ENCODE measurements at places on chromosomes 7 and 10.
A peak's percentile ranks its signal among the peaks of the same experiment; 100 is the strongest.

DNA sequence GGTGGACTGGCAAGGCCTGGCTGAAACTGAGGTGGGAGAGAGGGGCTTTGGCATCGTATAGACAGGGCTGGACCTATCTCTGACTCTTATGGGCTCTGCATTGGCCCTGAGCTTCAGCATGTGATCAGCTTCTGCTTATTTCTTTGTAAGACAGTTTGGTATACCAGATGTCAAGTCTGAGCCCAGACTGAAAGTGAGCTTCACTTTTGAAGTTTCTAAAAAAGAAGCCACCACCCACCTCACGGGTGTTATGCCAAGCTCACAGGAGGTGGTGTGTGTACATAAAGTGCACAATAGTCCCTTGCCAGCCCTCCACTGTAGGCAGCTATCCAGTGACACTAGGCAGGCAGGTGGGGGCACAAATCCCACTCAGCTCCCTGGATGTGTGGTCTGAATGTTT is 68.7 kb upstream of the SEPHS1 start:
- no peak for DNase-seq

- no peak for DNase-seq
Measured at GRCh38 chr10:113681533-113682470, 2.1 kb downstream of the CASP7 start.

- peak; percentile 53 for DNase-seq
Measured at GRCh38 chr7:47153576-47153975, 428.3 kb downstream of the TNS3 start.

GRCh38 chr10:29491918-29492317 is 142.9 kb downstream of the SVIL start:
- no peak for DNase-seq

- DNase-seq: no peak
Measured at GRCh38 chr7:16918288-16918895, 36.6 kb upstream of the AGR3 start.

- no peak for DNase-seq
Measured at GRCh38 chr10:47311193-47311931, 10.9 kb upstream of the GDF2 start.

DNA sequence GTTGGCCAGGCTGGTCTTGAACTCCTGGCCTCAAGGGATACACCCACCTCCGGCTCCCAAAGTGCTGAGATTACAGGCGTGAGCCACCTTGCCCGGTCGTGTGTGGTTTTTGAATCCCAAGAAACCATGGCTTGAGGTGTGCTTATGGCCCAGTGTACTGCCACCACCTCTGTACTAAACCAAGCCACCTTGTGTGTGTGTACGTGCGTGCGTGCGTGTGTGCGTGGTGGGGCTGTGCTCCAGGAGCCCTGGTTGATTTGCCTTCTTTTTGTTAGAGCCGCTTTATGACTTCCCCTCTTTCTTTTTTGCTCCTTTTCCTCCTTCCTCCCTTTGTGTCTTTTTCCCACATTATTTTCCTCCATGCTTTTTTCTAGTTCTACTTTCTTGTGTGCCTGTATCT is 121.4 kb downstream of the CAMK1D start:
- no peak for DNase-seq

GRCh38 chr7:82430500-82431465 is 12.8 kb downstream of the CACNA2D1 start:
- DNase-seq: no peak

- DNase-seq: no peak
Measured at GRCh38 chr7:101779267-101779666, 38.2 kb upstream of the CUX1 start.

DNA sequence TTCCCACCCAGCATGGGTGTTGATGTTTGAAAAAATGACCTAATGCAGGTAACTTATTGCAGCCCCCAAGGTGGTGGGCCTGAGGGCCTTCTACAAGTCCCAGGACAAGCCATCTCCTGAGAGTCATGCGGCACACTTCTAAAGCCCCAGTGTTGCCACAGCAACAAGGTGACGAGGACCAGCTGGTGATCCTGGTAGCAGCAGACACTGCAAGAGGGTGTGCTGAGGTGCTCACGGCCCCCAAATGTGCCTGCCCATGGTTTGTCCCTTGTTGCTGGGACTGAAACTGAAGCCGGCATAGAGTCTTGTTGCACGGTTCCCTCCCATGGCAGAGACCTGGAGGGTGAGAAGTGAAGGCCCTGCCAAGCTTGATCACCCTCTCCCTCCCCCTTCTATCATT is 333.2 kb upstream of the MGMT start:
- DNase-seq: no peak

GRCh38 chr10:133249094-133249780 is 11.6 kb downstream of the VENTX start:
- DNase-seq: no peak

DNA sequence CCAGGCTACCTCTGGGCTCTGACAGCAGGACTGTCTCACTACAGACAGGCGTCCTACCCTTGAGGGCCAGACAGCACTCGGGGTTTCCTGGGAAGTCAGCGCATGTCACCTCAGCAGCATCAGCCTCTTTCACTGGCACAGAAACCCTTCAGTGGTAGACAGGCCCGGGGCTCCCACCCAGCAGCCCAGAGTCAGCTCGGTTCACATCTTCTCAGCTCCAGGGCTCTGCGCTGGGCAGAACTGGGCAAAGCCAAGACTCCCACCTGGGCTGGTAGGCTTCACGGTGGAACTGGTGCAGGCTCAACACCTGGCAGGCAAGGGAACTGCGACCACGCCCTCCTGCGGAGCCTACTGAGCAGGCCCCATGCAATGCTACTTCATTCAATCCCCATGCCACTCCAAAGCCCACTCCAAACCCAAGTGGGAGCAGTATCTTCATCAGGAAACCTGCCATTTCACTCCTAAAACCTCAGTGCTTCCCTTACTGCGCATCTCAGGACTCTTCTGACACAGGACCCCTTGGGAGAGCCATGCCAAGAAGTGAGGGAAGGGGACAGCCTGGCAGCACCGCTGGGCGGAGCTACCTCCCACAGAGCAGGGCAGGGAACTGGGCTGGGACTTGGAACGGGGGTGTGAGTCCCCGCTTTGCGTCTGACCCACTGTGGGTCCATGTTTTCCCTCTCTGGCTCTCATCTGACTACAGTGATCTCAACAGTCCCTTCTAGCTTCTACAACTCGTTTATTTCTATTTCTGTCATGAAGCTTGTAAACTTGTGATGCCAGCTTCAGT is 60.4 kb downstream of the SCRN1 start:
- no peak for DNase-seq

- no peak for DNase-seq
Measured at GRCh38 chr10:70918851-70919530, 30.6 kb upstream of the PCBD1 start.

DNA sequence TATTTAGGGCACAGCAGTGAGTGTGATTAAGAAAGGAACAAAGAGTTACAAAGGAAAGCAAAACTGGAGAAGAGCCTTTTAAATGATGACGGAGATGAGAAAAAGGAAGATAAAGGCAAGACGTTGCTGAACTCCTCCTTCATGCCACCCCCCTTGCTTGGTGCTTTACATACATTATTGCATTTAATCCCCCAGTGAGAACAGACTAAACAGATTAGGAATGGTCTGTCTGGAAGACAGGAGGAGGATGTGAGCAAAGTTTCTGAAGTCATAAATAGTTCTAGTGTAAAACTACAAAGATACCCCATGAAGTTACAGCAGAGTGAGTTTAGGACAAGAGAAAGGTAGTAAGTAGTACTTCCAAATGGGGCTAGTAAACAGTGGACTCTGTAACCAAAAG is 113.5 kb downstream of the PLCE1 start:
- DNase-seq: no peak

DNA sequence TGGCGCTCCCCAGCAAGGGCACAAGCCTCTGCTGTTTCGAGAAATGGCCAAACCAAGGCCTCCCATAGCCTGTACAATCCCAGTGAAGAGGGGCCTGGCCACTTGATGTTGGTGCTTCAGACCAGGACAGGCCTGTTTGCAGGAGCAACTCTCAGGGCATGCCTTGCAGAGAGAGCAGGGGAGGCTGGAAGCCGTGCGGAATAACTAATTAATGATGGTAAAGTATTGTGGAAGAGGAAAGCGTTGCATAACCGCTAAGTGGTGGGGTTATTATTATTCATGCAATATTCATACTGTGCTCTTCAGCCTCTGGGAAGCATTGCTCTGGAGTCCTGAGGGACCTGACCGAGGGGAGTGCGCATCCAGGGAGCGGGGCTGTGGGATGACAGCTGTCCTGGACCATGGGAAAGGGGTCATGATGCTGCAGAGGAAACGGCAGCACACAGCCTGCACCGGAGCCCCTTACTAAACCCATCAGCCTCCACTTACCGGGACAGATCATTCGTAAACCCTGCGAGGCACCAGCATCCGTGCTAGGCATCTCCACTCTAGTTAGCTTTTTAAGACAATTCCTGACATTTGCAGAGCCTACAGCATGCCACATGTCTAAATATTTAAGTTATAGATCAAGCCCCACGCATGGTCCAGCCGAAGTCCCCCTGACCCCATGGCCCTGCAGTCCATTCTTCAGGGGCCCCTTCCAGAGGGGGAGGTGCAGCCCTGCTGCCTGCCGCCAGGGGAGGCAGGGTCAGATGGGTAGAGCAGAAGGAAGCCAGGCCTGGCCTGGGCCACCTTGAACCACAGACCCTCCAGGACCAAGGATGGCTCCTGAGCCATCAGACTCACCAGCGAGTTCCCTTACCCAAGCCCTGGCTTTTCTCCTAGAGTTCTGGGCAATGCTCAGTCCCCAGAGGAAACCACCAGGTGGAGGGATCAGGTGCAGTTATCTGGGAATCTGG is 11.6 kb downstream of the TMEM273 start:
- DNase-seq: no peak

GRCh38 chr7:101775181-101775580 is 42.2 kb upstream of the CUX1 start:
- no peak for DNase-seq

DNA sequence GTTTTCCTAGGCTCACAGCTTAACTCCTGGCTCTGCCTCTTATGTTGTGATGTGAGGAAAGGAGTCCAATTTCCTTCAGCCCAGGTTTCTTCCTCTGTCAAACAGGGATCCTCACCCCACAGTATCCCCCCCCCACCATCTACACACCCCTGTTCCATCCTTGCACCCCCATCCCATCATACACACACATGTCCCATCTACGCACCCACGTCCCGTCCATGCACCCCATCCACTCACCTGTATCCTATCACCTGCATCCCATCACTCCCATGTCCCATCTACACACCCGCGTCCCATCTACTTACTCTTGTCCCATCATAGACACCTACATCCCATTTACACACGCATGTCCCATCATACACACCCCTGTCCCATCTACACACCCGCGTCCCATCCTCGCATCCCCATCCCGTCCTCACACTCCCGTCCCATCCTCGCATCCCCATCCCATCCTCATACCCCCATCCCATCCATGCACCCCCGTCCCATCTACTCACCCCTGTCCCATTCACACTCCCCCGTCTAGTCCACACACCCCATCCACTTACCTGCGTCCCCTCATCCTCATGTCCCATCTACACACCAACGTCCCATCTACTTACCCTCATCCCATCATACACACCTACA is 117.3 kb downstream of the TRRAP start:
- DNase-seq: no peak

- no peak for DNase-seq
Measured at GRCh38 chr10:36087006-36088005, 445.2 kb upstream of the FZD8 start.

GRCh38 chr10:101464599-101464998 is 110.6 kb downstream of the BTRC start:
- DNase-seq: no peak

DNA sequence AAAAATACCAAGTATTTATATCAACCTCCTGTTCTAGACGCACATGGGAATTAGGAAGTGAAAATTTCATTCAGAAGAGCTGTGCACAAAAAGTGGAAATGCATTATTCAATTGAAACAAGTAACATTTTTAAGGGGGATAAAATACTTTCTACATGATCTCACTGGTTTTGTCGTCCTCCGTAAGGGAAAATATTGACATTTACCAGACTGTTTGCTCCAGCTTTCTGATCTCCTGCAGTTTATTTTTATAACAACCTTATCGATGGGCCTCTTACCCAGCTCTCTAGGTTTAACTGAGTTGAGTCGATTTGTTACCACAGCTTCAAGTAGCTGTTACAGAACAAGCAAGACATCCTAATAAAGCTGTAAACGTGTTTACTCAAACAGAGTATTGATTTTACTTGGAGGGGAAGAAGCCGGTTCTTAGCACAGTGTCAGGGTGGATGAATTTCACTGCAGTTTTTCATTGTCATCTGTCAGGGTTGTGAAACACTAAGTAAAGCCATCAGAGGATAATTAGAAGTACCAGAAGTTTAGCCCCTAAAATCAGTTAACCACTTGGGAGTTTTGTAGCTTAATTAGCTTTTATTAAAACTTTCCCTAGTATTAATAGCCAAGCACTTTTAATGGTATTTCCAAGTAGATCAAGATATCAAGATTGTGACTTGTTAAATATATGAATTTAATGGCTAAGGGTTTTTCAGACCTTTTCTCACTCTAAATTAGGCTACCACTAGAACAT is 142.6 kb upstream of the KAT6B start:
- DNase-seq: no peak

GRCh38 chr10:63711867-63712716 is 190.9 kb downstream of the REEP3 start:
- DNase-seq: no peak

GRCh38 chr10:3595736-3596135 is 189.3 kb downstream of the KLF6 start:
- DNase-seq: no peak

DNA sequence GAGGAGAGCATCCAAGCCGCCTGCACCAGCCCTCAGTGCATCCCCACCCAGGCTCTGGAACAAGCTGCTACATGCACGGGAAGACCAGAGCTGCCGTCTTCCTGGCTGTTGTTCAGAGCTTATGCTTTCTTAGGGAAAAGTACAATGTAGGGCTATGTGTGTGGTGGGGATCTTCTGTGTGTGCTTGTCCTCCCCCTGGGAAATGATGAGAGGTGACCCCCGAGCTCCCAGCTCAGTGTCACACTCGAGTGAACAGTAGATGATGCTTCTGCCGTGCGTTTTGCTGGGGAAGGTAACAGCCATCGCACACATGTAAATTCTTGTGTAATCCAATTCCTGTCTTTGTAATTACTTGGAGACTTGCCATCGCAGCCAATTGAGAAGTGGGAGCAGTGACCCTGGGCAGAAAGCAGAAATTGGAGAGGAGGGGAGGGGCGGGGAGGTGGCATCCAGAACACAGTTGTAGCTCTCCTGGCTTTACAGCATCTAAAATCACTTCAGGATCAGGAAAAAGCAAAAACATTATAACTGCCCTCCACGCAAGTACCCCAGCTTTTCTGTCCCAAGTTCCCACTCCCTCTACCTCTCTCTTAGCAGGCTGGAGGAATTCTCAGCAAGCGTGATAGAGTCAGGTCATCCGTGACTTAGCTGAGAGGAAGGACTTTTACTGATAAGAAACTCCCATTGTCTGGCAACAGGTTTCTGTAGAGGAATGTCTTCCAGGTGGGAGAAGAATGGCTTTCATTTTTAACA is 149.6 kb downstream of the TCF7L2 start:
- peak; percentile 55 for DNase-seq

- no peak for DNase-seq
Measured at GRCh38 chr7:88169717-88170320, 50.0 kb downstream of the SRI start.

GRCh38 chr10:121772884-121773283 is 154.9 kb downstream of the ATE1 start:
- DNase-seq: no peak

All from right renal pelvis (tissue), 4 donors.